ENCODE measurements at places on chromosomes 13 and 19.

- DNase-seq, result peak; percentile 25
Observed at GRCh38 chr19:48558018-48558684, 6.2 kb downstream of the SULT2B1 start.

DNA sequence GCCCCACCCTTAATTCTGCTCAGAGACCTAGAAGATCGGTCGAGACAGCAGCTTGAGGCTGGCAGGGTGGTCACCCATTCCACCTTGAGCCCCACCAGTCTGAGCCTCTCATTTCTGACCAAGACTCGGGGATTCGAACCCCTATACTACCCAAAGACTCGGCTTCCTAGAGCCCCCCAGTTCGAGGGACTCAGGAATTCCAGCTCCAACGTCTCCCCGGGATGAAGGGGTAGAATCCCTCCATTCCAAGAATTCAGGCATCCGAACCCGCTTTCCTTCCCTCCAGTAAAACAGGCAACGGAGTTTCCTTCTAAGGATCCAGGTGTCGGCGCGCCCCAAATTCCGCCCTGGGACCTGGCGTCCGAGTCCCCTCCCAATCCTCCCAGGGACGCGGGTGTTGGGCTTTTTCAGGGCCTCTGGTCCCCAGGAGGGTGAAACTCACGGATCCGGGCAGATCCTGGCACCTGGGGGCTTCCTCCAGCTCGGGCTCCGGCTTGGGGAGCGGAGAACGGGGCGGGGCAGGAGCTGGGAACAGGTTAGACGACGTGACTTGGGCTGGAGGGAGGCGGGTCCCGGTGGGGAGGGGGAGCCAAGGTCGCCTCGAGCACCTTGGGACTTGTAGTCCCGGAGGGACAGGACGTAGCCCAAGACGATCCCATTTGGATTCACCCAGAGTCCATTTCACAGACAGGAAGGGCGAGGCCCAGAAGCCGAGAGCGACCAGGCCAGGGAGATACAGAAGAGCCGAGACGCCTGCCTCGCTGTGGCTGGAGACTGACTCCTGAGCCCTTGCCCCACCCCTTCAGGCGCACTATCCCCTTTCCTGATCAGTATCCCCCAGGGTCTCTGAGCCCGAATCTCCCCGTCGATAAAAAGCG is at the start of gene PPP1R13L:
Gene PPP1R13L, minus strand, starts transcription at position 513 of the 878 bp plus-strand sequence. CDS start 6,751 bp downstream, outside the sequence.
- DNase-seq, result no peak

DNA sequence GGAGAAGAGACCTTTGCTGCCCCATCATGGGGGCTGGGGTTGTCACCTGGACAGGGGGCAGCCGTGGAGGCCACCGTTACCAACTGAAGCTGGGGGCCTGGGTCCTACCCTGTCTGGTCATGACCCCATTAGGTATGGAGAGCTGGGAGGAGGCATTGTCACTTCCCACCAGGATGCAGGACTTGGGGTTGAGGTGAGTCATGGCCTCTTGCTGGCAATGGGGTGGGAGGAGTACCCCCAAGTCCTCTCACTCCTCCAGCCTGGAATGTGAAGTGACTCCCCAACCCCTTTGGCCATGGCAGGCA is 9.0 kb downstream of the EGLN2 start:
- no peak for DNase-seq

GRCh38 chr19:40674291-40674690 is 16.2 kb downstream of the NUMBL start:
- no peak for DNase-seq

DNA sequence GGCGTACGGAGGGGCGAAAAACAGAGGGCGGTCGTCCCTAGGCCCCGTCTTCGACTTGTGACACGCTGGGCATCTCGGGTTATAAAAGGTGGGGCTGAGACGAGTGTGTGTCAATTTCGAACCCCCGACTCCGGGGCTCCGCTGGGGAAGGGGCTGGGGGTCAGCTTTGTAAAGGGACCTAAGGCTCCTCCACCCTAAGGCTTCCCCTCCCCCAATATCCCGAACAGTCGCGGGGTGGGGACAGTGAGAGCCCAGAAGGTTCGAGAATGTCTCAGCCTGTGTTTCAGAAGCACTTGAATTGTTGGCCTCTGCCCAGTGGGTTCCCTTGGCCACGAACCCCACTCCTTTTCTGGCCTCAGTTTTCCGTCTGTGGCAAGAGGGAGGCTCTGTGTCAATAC is 450 bp downstream of the SELENOW start:
- no peak for DNase-seq

GRCh38 chr13:71285700-71286099 is 581.3 kb downstream of the DACH1 start:
- DNase-seq, result no peak

GRCh38 chr13:39245688-39246087 is 207.4 kb downstream of the NHLRC3 start:
- no peak for DNase-seq

DNA sequence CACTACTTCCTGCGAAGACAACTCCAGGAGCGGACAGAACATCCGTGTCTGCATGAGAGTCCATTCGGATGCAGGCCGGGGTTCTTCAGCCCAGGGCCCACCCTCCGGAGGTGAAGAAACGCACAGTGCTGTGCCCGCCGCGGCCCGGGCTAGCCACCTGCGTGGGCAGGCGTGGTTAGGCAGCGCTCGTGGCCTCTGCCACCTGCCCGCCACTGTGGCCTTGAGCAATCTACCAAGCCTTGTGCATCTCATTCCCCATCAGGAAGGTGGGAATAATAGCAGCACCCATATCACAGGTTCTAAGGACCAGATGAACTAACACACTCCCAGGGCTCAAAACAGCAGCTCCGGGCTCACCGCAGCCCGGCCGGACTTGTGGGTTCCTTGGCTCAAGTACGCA is 26.7 kb upstream of the PABPC3 start:
- DNase-seq, result no peak

GRCh38 chr19:3046698-3047495 is 15.4 kb downstream of the TLE5 start:
- no peak for DNase-seq

- DNase-seq, result no peak
Observed at GRCh38 chr13:35598790-35599369, 122.4 kb upstream of the MAB21L1 start.

DNA sequence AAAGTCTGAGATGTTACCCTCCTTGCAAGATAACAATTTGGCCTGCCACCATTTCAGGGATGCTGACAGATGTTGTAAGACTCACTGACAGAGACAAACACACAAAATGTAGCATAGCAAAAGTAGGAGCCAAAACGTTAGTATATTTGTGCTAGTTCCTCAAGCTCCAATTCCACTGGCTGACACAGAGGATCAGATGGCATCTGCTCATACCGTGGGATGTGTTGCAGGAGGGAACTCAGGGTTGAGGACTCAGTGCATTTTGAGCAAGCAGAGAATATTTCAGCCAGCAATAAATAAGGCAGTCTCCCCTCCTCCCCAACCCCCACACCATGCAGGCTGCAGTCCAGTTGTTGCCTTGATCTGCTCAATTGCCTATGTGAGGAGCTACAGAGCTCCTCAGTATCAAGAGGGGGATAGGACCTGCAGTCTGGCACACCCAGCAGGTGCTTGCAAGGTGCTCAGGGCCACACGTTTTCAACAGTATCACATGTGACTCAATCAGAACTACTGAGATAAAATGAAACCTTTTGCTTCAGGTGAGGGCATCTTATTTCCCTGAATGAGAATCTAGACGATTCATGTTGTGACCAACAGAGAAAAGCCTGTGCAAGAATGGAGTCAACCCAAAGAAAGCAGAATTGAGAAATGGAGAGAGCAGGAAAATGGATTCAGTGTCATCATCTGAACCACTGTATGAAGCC is 23.6 kb upstream of the LRCH1 start:
- DNase-seq, result no peak

DNA sequence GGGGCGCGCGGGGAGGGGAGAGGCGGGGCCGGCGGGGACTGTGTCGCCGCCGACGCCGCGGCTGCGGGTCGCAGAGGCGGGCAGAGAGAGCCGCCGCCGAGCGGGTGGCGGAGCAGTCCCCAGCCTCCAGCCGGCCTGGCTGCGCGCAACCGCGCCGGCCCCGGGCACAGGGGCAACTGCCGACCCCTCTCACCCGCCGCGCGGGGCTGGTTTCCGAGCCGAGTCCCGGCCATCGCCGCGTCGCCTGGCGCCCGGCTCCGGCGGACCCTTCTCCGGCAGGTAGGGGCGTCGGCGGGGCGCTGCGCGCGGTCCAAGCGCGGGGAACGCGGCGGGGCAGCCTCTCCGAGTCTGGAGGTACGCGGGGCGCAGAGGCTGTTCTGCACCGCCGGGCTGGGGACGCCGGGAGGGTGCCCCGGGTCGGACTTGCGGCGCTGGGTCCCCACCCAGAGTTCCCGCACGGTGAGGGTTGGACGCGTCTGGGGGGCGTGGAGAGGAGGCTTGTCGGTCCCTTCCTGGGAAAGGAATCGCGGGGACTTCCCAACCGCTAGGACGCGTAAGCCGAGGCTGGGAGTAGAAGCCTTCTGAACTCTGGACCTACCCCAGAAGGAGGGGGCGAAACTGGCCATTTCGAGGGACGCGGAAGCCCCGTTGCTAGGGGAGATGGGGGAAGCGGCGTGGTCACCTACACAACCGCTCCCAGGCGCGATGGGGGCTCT is 133.6 kb upstream of the MYO16 start:
- DNase-seq, result no peak

DNA sequence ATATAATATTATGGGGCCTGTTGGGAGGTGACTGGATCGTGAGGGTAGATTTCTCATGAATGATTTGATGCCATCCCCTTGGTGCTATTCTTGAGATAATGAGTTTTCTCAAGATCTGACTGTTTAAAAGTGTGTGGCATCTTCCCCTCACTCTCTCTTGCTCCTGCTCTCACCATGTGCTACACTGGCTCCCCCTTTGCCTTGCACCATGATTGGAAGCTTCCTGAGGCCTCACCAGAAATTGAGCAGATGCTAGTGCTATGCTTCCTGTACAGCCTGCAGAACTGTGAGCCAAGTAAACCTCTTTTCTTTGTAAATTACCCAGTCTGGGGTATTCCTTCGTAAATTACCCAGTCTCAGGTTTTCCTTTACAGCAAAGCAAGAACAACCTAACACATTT is 1.8 kb upstream of the ZNF599 start:
- DNase-seq, result no peak

DNA sequence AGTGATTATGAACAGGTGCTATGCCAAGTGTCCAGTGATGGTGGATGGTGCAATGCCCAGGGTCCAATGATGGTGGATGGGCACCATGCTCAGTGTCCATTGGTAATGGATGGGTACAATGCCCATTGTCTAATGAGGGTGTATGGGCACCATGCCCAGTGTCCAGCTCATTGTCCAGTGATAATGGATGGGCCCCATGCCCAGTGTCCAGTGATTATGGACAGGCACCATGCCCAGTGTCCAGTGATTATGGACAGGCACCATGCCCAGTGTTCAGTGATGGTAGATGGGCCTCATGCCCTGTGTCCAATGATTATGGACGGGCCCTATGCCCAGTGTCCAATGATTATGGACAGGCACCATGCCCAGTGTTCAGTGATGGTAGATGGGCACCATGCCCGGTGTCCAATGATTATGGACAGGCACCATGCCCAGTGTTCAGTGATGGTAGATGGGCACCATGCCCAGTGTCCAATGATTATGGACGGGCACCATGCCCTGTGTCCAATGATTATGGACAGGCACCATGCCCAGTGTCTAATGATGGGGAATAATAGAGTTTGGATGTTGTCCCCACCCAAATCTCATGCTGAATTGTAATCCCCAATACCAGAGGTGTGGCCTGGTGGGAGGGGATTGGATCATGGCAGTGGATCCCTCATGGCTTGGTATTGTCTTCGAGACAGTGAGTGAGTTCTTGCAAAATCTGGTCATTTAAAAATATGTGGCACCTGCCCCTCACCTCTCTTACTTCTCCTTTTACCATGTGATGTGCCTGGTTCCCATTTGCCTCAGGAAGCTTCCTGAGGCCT is 87.8 kb downstream of the ANKRD10 start:
- peak; percentile 68 for DNase-seq

- no peak for DNase-seq
Observed at GRCh38 chr13:23434491-23434890, 989 bp upstream of the SACS start.

DNA sequence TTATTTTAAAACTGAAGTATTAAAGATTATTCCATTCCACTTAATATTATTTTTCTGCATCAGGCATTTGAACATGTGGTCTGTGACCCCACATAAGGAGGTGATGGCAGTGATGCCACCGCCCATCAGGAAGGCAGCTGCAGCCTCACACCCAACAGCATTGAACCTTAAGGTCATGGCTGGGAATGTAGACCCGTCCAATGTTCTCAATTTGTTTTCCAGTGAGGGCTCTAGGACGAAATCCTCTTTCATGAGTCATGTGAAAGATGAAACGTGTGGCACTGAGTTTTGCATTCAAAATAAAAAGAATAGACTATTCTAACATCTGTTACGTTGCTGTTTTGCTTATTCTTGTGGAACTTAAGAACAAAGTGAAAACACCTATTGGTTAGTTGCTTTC is 74.5 kb upstream of the ANKRD10 start:
- no peak for DNase-seq

DNA sequence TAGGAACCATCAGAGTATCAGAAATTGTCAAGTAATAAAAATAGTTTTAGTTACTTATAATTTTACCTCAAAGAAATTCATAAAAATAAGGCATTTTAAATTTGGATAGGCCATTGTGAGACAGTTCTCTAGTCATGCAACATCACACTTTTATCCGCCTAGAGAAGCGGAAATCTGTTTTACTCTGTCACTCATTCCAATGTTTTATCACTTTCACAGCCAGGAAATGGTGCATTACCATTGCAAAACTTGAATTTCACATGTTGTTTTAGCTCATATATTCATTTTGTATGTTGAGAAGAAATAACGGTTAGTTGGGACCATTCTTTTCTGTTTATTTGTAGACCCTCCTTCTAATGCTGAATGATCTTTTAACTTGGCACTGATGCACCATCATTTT is 427.2 kb downstream of the GPC6 start:
- DNase-seq, result no peak
